ENCODE measurements at places on chromosomes 13 and 19.

- DNase-seq: peak; percentile 98
Measured at GRCh38 chr19:11346104-11346940, at the start of the genes CCDC159 and TMEM205. CCDC159 (plus strand) TSS chr19:11346519; CDS start chr19:11346607, 88 bp downstream. TMEM205 (minus strand) TSS chr19:11346268; CDS start chr19:11345619, 649 bp downstream.

- DNase-seq: no peak
Measured at GRCh38 chr19:55119053-55119452, 1.6 kb upstream of the PPP1R12C start.

DNA sequence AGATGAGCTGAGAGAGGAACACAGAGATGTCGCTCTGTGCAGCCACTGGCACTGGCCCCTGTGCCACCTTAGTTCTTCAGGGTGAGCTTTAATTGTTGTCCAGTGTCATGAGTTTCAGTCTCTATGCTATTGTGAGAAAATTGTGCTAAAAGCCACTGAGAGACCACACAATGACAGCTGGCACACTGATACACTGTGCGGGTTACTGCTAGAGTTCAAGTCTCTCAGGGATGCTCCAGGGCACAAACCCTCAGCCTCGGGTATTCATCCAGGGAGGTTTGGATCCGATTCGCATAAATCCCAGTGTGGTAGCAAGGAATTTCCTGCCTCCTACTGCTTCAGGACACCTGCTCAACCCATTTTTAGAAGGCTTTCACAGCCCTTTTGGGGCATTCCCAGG is 68.1 kb upstream of the EDNRB start:
- DNase-seq: no peak

DNA sequence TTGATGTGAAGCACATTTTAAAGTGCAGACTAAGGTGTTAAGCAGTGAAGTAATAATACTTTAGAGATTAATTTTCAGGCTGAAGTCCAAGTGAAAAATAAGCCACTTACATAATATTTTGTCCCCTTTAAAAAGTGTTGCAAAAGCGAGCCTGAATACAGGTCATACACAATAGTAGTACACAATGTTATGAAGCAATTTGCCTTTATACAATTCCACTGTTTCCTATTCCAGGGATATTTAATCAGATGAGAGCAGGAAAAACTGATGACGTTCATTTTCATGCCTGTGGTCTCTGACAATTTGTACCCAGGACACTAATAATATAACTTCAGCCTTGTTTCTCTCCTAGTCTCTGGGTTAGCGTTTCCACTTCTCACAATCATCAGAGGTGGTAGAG is 916.7 kb downstream of the PCDH9 start:
- no peak for DNase-seq

DNA sequence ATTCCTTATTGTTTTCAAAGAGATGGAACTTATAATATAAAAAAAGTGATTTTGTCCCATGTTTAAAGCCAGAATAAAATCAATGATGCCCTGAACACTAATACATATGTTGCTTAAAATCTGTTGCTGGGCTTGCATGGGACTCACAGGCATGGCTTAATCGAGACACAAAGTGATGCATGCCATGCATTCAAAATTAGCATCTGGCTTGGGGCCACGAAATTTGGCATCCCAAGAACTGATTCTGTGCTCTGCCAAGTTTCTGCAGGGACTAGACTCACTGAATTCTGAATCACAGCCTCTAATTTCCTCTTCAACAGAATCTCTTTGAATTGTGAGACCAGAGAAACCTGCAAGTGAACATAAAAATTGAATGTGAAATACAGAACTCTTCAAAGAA is 109.2 kb downstream of the PCDH17 start:
- DNase-seq: no peak

Data from activated naive CD8-positive, alpha-beta T cell treated with anti-CD3 and anti-CD28 coated beads, Interleukin-2, amount 50 U/mL, for 16 hours (primary cell).